IPS DF 6.9 (cell line): ENCODE measurements at places on chromosomes 2 and 18.

- no peak overlapping the region for H3K27ac ChIP-seq
- H3K36me3 ChIP-seq: no peaks in the 10 kb centered on the region
- no peak overlapping the region for H3K4me3 ChIP-seq
- H3K27me3 ChIP-seq: no peaks in the 10 kb centered on the region
Observed at GRCh38 chr2:168948621-168949212, 47.6 kb downstream of the G6PC2 start.

GRCh38 chr2:56754627-56755026 lies 570.8 kb downstream of the CCDC85A start:
- no peak for DNase-seq
- H3K4me3 ChIP-seq: no peak overlapping the region
- H3K4me1 ChIP-seq: no peaks in the 10 kb centered on the region
- no peaks in the 10 kb centered on the region for H3K36me3 ChIP-seq

GRCh38 chr2:241228860-241229516 lies 40.5 kb downstream of the ANO7 start:
- no peaks in the 10 kb centered on the region for H3K27me3 ChIP-seq
- no peaks in the 10 kb centered on the region for H3K4me1 ChIP-seq
- H3K4me3 ChIP-seq: no peak overlapping the region
- H3K27ac ChIP-seq: no peak overlapping the region

DNA sequence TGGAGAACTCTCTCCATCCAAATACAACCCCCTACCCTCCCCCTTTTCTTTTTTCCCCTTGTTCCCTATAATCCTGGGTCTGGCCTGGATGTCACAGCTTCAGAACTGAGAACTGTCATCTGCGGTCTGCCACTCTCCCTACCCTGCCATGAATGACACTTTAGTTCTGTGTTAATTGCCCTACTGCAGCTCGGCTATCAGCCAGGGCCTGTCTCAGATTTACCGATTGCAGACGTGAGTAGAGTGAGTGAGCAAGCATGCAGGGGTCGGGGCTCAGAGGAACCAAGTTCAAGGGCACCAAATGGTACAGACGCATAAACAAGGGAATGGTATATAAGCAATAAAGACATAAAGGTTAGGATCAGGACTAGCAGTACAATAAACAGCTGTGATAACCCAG lies 967.8 kb downstream of the BCL11A start:
- H3K4me1 ChIP-seq: no peaks in the 10 kb centered on the region
- no peak overlapping the region for H3K4me3 ChIP-seq
- H3K36me3 ChIP-seq: no peaks in the 10 kb centered on the region
- no peaks in the 10 kb centered on the region for H3K27me3 ChIP-seq

DNA sequence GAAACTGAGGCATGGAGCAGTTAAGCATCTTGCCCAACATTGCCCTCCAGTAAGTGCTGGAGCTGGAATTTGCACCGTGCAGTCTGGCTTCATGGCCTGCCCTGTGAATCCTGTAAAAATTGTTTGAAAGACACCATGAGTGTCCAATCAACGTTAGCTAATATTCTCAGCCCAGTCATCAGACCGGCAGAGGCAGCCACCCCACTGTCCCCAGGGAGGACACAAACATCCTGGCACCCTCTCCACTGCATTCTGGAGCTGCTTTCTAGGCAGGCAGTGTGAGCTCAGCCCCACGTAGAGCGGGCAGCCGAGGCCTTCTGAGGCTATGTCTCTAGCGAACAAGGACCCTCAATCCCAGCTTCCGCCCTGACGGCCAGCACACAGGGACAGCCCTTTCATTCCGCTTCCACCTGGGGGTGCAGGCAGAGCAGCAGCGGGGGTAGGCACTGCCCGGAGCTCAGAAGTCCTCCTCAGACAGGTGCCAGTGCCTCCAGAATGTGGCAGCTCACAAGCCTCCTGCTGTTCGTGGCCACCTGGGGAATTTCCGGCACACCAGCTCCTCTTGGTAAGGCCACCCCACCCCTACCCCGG lies 1.3 kb downstream of the PROC start:
- no peaks in the 10 kb centered on the region for H3K4me1 ChIP-seq
- DNase-seq: no peak
- H3K4me3 ChIP-seq: no peak overlapping the region
- no peak overlapping the region for H3K27ac ChIP-seq
- peaks cover 11% of the 10 kb centered on the region; the same call in 1 of the 2 replicates for H3K27me3 ChIP-seq

GRCh38 chr2:120930864-120931263 lies 195.2 kb downstream of the GLI2 start:
- DNase-seq: no peak
- no peaks in the 10 kb centered on the region for H3K4me1 ChIP-seq
- no peaks in the 10 kb centered on the region for H3K36me3 ChIP-seq
- no peak overlapping the region for H3K27ac ChIP-seq
- H3K27me3 ChIP-seq: no peaks in the 10 kb centered on the region

DNA sequence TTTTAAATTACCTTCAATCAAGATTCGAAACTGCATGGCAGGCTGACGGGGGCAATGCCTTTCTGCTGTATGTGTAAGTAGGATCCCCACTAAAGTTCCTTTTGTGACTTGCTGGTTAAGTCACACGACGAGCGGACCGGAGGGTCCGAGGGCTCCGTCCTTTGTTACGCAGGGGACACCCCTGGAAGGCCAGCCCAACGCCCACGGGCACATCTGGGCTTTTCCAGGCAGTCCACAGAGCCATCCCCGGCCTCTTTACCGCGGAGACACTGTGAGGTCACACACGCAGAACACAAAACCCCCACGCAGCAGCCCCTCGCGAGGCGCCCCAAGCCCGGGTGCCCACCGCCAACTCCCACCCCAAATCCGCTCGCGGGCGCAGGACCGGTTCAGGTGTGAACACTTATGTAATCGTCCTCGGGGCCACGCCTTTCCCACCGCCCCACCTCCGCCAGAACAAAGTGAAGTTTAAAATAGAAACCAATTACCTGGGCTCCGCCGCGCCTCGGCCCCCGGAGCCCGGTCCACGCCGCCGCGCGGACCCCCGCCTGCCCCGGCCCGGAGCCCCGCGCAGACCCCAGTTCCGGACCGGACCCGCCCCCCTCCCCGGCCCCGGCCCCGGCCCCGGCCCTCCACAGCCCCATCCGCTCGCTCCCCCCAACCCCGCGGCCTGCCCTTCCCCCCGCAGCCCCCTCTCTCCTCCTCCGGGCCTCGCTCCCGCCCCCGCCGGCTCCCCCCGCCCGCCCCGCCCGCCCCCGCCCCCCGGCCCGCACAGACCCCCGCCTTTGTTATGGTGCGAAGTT lies 4.2 kb downstream of the ZNF516 start:
- H3K4me3 ChIP-seq: peak overlapping the region; percentile 51
- peaks cover 1% of the 10 kb centered on the region; the same call in 1 of the 2 replicates for H3K27me3 ChIP-seq
- no peak for DNase-seq
- no peaks in the 10 kb centered on the region for H3K36me3 ChIP-seq

DNA sequence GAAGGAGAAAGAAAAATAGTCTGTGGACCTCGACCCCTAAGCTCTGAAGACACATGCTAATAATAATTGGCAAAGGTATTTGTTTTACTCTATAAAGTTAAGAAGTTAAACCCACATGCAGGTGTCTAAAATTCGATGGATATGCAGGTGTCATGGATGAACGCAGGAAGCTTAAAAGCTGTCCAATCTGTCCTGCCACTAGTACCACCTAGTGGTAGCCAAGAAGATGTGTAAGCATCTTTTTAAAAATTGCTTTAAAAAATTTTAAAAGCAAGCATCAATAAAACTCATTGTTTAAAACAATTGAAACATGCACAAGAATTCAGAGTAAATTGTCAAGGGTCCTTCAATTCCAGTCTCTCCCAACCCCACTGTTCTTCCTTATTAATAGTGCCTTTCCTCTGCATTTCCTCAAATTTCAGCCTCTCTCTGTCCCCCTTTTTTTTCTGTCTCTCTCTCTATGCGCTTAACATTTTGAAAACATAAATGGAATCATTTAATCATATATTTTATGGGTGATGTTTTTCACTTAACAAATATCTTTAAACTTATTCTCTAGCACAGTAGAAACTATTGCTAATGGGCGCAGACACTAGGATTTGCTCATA lies 30.6 kb upstream of the PPP3R1 start:
- no peak overlapping the region for H3K4me3 ChIP-seq
- no peaks in the 10 kb centered on the region; the same call in 1 of the 2 replicates for H3K27me3 ChIP-seq

GRCh38 chr2:181104512-181105115 lies 124.2 kb downstream of the UBE2E3 start:
- H3K27me3 ChIP-seq: no peaks in the 10 kb centered on the region
- H3K4me3 ChIP-seq: no peak overlapping the region
- no peaks in the 10 kb centered on the region for H3K36me3 ChIP-seq

DNA sequence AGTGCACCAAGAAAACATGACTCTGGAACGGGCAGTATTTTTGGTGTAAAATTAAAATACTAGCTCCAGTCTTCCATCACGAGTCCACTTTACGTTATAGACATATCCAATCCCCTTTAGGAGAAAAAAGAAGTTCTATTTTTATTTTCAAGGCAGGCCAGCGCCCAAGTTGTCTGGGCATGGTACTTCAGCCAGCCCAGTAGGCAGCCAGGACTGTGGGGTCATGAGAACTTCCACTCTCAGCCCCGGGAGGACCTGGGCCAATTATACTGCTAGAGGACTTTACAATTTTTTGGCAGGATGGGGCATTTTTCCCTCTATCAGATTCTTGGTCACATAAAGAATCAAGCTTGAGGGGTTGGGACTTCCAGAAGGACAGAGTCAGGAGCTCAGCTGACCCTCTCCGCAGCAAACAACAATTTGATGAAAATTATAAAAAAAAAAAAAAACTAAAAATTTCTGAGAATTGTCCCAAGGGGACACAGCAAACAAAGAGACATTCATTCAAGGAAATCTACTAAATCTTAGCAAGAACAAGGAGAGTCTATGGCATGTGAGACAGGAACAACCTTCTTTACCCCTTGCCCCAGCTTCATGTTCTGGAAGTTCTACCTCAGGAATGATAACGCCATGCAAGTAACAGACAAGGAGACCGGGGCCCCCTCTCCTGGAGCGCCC lies 37.3 kb upstream of the B3GNT2 start:
- no peaks in the 10 kb centered on the region for H3K36me3 ChIP-seq
- no peaks in the 10 kb centered on the region for H3K27me3 ChIP-seq
- H3K27ac ChIP-seq: no peak overlapping the region
- DNase-seq: no peak

DNA sequence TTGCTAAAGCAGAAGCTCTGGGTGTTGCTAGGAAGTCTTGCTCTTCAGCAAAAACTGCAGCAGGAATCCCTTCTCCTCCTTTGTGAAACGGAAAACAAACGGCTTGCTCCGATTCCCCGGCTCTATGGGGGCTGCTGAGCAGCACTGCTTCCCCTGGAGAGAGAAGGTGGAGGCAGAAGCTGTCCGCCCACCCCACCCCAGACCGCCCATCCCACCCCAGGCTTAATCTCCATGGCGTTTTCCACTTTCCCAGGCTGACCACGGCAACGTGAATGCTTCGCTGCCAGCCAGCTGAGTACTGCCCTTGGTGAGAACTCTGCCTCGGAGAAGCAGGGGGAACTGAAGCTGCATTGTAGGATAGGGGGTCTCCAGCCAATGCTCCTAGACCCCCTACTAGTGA lies 139.2 kb downstream of the BCL2 start:
- peaks cover 2% of the 10 kb centered on the region; the same call in 1 of the 2 replicates for H3K4me1 ChIP-seq
- DNase-seq: no peak
- H3K27me3 ChIP-seq: no peaks in the 10 kb centered on the region
- no peak overlapping the region for H3K4me3 ChIP-seq
- no peak overlapping the region for H3K27ac ChIP-seq
- no peaks in the 10 kb centered on the region for H3K36me3 ChIP-seq

DNA sequence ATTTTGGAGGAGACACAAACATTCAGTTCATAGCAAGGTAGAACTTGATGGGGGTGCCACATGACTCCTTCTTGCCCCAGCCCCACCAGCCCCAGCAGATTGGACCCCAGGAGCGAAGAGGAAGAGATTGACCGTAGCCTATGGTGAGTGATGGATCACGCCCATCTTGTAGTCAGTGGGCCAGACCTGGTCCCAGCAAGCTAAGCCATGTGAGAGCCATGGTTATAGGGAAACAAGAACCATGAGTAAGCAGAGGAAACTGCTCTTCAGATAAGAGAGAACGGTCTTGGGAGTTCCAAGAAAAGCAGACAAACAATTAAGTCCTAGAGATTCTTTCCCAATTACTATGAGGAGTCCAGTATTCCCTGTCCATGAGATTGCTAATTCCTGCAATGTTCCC lies 4.6 kb upstream of the TCF4 start:
- no peaks in the 10 kb centered on the region for H3K4me1 ChIP-seq
- H3K4me3 ChIP-seq: no peak overlapping the region
- no peak overlapping the region for H3K27ac ChIP-seq
- no peak for DNase-seq
- no peaks in the 10 kb centered on the region for H3K36me3 ChIP-seq

GRCh38 chr18:31577195-31577594 lies 14.5 kb upstream of the TTR start:
- no peaks in the 10 kb centered on the region for H3K27me3 ChIP-seq
- no peak overlapping the region for H3K27ac ChIP-seq
- H3K4me3 ChIP-seq: no peak overlapping the region
- no peaks in the 10 kb centered on the region for H3K36me3 ChIP-seq
- no peak for DNase-seq

- no peaks in the 10 kb centered on the region for H3K27me3 ChIP-seq
- no peak overlapping the region for H3K4me3 ChIP-seq
- DNase-seq: peak; percentile 52
- no peaks in the 10 kb centered on the region for H3K36me3 ChIP-seq
- H3K4me1 ChIP-seq: peaks cover 3% of the 10 kb centered on the region; the same call in 1 of the 2 replicates
Observed at GRCh38 chr2:221792971-221793521, 220.9 kb upstream of the EPHA4 start.

DNA sequence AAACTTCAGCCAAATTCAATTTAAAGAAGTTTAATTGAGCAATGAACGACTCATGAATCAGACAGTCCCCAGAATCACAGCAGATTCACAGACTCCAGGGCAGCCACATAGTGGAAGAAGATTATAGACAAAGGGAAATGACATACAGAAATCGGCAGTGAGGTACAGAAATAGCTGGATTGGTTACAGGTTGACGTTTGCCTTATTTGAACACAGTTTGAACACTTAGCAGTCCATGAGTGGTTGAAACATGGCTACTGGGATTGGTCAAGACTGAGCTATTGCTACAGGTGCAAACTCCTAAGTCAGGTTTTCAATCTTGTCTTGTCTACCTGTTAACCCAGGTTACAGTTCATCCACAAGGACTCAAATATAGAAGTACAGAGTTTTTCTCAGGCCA lies 169.6 kb downstream of the DLGAP1 start:
- H3K27me3 ChIP-seq: no peaks in the 10 kb centered on the region
- no peak overlapping the region for H3K27ac ChIP-seq
- no peaks in the 10 kb centered on the region for H3K36me3 ChIP-seq

DNA sequence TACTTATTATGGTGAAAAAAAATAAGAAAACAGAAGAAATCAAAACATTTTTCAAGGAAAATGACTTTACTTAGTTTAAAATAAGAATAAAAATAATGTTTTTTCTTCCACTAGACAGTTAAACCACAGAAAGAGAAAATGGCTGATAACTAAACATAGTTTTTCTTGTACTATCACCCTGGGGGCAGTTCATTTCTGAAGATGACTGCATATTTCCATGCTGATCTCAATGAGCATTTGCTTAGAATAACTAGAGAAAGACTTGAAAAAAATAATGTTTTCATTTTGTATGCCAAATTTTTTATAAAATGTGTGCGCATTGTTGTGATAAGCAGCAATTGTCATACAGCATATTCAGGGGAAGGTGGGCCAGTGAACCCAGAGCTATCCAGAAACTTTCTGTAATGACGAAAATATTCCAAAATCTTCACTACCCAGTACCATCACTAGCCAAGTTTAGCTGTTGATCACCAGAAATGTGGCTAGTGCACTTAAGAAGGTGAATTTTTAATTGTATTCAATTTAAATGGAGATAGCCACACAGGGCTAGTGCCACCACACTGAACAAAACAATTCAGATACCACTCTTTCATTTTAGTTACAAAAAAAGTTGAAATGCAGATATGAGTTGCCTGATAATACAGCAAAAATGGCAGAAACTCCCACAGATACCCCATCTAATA lies 513.4 kb upstream of the NETO1 start:
- DNase-seq: no peak
- no peaks in the 10 kb centered on the region for H3K27me3 ChIP-seq
- no peak overlapping the region for H3K27ac ChIP-seq
- no peak overlapping the region for H3K4me3 ChIP-seq
